Epithelial cell of umbilical artery (primary cell): ENCODE measurements at places on chromosomes 5 and 9. TPM values are rescaled to one million over a fixed set of nuclear protein-coding genes. Genes with fewer than 3 reads are reported as not detected.

The GABRA6 gene
- total RNA-seq = not detected in 2 replicates

The NUTM2G gene
- total RNA-seq = not detected in 2 replicates

The ALDOB gene
- not detected in 2 replicates for total RNA-seq

The SIT1 gene
- not detected in 2 replicates for total RNA-seq

The TAF11L10 gene
- not detected in 2 replicates for total RNA-seq

The IFT74 gene
- 9.4 and 14.6 TPM in 2 replicates for total RNA-seq

The PCDHB2 gene
- under 0.01 and 0.32 TPM in 2 replicates for total RNA-seq

The PTPRD gene
- total RNA-seq = 4.9 and 11.4 TPM in 2 replicates

The LCNL1 gene
- total RNA-seq = not detected in 2 replicates

The DDX31 gene
- total RNA-seq = 12.0 and 15.2 TPM in 2 replicates

The RICTOR gene
- total RNA-seq = 83.0 and 96.1 TPM in 2 replicates

The PCDHGA8 gene
- 0.46 and 0.97 TPM in 2 replicates for total RNA-seq

The FOXI1 gene
- not detected in 2 replicates for total RNA-seq

The WDR41 gene
- 97.8 and 104 TPM in 2 replicates for total RNA-seq

The MAN2A1 gene
- total RNA-seq = 82.4 and 84.5 TPM in 2 replicates

The CAST gene
- total RNA-seq = 70.8 and 88.0 TPM in 2 replicates

The IFNA8 gene
- total RNA-seq = not detected in 2 replicates
